SK-N-SH treated with all-trans-retinoic acid at 6 μM for 48 hours (cell line): ENCODE measurements at places on chromosomes 2 and 18.
A peak's percentile ranks its signal among the peaks of the same experiment; 100 is the strongest.

GRCh38 chr2:47310801-47311560 is 92.0 kb upstream of the MSH2 start:
- ATAC-seq = peak; percentile 76

DNA sequence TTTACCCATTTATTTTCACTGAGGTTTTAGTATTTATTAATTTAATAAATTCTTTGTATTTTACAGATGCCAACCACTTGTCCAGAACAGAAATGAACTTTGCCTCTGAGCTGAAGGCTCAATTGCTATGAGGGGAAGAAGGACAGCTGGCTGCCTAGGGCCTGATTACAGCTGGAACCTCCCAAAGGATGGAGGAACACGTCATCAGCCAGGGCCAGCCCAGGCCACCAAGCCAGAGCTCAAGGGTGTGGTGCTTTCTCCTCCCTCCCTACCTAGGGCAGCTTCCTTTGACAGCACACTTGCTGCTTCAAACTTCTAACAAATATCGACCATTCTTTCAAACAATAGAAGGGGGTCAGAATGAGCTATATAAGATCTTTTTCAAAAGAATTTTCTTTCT is 19.7 kb upstream of the RIOK3 start:
- no peak for ATAC-seq

- ATAC-seq = no peak
Measured at GRCh38 chr2:48787580-48787979, 32.1 kb upstream of the LHCGR start.

- ATAC-seq = no peak
Measured at GRCh38 chr2:204986641-204987040, 441.4 kb downstream of the PARD3B start.

- ATAC-seq = no peak
Measured at GRCh38 chr2:151337643-151338042, 19.7 kb upstream of the TNFAIP6 start.

DNA sequence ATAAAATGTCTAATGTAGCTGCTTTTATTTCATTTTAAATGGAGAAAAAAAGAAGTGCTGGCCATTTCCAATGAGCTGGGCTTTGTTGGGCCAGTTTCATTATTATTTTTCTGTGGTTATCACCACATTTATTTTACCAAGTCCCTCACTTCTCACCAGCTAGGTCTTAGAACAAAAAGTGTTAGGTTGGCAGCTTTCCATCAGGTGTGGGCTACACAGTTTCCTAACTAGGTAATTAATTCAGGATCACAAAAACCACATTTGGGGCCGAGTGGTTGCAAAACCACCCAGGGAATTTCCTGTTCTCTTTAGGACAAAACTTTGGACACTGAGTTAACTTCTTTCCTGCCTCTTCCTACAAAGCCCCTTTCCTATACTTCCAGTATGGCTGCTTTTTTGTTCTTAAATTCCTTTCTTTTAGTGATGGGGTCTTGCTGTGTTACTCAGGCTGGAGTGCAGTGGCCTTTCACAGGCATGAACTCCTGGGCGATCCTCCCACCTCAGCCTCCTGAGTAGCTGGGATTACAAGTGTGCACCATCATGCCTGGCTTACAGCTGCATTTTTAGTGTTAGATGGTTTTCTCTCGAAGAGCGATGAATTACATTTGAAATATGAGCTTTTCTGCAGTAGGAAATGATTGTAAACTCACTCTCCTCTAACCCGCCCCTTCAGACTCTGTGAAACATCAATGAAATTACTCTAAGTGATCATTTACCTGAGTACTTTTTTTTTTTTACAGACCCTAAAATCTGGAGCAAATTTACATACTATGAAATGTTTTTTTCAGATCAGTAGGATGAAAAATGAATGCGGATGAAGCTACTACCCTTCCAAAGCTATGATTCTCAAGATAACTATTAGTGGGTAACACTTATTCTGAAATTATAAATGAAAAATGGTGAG is 2.6 kb upstream of the ZFP36L2 start:
- no peak for ATAC-seq

- ATAC-seq = no peak
Measured at GRCh38 chr2:99707592-99707991, 217.8 kb upstream of the REV1 start.

DNA sequence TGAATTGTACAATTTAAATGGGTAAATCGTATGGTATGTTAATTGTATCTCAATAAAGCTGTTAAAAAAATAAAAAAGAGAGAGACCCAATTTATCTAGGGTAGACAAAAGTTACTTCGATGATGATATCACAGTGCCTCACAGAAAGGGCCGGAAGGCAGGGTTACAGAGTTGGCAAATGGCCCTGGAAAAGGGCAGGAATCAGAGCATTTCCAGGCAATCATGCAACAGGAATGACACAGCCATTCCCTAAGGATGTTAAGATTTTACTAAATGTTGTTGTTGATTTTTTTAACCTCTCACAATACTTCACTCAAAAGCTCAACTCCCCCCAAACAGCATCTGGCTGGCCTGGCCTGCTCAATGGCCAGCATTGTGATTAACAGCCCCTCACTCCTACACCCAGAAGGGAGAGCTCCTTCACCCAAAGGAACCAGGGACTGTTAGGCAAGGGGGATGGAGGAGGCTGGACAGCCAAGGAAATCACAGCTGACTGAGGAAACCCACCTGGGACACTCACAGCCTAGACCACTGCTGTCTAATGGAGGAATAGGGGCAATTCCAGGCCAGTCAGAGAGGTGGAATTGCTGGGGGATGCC is 7.7 kb upstream of the SP100 start:
- ATAC-seq = peak; percentile 11; the same call in 2 of the 3 replicates

DNA sequence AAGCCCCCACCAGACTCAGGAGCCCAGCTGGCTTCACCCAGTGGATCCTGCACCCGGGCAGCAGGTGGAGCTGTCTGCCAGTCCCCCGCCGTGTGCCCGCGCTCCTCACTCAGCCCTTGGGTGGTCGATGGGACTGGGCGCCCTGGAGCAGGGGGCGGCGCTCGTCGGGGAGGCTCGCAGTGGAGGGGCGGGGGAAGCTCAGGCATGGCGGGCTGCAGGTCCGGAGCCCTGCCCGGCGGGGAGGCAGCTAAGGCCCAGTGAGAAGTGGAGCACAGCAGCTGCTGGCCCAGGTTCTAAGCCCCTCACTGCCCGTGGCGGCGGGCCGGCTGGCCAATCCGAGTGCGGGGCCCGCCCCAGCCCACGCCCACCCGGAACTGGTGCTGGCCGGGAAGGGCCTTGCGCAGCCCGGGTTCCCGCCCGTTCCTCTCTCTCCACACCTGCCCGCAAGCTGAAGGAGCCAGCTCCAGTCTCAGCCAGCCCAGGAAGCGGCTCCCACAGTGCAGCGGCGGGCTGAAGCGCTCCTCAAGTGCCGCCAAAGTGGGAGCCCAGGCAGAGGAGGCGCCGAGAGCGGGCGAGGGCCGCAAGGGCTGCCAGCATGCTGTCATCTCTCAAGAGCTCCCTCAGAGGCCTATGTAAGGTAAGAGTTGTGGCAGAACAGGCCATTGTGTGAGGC is 1307.8 kb upstream of the TMEFF2 start:
- ATAC-seq = no peak
